ENCODE measurements at places on chromosomes 1 and 21.

DNA sequence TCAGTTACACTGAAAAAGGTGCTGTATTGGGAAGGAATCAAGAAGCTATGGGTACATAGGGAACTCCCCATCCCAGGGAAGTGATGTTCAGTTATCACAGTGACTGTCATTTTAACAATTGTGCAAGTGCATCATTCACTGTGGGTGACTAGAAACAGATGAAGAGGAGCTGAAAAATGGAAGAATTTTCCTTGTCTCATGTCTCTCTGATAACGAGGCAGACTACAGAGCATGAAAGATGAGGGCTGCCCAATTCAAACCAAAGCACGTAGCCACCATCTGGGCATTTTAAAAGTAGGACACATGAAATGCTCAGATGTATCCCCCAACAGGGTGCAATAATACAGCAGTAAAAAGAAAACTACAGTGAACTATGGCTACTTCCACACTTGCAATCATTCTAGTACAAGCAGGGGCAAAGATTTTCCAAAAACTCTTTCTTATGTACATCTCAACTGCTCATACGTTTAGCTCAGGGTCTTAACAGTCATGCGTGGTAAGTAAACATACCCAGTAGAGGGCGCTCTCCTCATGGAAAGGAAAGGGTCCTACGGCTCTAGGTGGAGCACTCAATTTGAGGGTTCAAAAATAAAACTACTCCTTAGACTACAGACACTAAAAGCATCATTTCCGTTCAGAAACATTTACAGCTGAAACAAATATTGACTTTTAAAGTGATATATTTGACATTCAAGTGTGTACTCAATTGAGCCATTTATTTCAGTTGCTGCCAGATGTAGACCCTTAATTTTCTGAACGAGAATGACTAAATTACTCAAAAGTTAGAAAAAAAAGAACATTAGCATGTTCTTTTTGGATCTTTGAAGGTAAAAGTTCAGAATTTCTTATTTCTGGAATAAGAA lies 143.2 kb downstream of the KCTD3 start:
- no peak for DNase-seq

DNA sequence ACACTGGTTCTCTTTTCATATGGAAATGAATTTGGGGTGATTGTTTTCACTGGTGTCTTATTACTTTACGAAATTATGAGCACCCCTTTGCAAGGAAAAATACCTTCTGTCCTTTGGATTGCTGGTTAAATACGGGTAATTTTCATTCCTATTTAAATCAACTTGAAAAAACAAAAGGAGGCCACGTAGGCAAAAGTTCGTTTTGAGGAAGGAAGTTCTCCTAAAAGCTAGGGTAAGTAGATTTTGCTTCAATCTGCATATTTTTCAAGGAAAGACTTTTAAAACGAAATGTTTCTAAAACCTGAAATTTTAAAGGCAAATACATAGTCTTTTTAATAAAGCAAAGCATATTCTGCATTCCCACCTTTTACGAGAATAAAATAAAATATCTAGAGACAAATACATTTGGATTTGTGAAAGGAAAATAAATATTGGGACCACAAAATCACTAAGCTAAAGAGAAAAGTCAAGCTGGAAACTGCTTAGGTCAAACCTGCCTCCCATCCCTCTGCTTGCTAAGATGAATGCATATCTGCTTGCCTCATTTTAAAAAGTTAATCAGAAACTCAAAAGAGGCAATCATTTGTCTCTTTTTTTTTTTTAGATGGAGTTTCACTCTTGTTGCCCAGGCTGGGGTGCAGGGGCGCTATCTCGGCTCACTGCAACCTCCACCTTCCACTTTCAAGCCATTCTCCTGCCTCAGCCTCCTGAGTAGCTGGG lies 70.9 kb upstream of the ETS2 start:
- DNase-seq, result no peak

DNA sequence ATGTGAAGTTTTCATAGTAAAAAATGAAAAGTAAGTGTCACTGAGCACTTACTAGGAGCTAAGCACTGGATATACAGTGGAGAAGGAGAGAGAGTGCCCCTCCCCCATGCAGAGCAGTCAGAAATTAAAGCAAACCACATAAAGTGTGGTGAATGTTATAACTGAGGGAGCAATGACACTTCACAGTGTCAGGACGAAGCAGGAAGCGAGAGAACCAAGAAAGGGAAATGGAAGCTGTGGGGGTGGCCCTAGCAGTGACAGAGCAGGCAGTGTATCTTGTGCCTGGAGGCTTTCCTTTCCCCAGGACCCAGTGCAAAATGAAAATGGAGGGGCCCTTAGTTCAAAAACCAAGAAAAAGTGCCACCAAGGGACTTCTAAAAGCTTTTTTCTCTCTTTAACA lies 21.5 kb upstream of the RCAN3 start:
- DNase-seq, result no peak

- DNase-seq, result no peak
Observed at GRCh38 chr1:25257196-25257595, 9.9 kb upstream of the RSRP1 start.

- no peak for DNase-seq
Observed at GRCh38 chr1:159009287-159009686, 420 bp upstream of the IFI16 start.

GRCh38 chr1:230079199-230080024 lies 12.4 kb downstream of the GALNT2 start:
- DNase-seq, result no peak

- no peak for DNase-seq
Observed at GRCh38 chr1:60935599-60936110, 146.7 kb upstream of the NFIA start.

- no peak for DNase-seq
Observed at GRCh38 chr1:173285048-173285447, 77.9 kb upstream of the TNFSF4 start.

- no peak for DNase-seq
Observed at GRCh38 chr1:73499671-73500070, 698.3 kb downstream of the LRRIQ3 start.

DNA sequence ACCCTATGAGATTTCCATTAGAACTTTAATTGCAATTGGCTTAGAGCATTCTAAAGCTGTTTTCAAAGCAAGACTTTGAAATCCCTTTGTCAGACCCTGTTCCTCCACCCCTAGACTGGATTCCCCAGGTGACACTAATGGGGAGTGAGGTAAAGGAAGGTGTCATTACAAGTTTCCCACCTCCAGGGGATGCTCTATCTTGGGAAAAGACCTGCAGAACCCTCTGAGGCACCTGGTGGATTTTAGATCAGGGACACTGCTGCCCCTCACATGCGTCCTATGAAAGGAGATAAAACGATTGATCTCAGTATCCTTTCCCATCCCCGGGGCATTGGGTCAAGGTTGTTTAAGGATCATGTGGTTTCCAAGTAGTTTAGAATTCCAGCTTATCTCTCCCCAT lies 80.3 kb upstream of the RGS4 start:
- DNase-seq, result no peak

DNA sequence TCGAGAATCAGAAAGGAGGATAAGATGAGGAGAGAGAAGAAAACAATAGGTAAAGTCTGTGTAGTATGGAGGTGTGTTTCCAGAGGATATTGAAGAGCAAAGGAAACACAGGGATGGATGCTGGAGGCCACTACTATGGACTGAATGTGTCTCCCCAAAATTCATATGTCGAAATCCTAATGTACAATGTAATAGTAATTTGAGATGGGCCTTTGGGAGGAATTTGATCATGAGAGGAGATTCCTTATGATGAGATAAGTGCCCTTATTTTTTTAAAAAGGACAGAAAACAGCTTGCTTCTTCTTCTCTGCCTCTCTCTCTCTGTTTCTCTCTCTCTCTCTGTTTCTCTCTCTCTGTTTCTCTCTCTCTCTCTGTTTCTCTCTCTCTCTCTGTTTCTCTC lies 602.2 kb upstream of the ADAMTS5 start:
- no peak for DNase-seq

DNA sequence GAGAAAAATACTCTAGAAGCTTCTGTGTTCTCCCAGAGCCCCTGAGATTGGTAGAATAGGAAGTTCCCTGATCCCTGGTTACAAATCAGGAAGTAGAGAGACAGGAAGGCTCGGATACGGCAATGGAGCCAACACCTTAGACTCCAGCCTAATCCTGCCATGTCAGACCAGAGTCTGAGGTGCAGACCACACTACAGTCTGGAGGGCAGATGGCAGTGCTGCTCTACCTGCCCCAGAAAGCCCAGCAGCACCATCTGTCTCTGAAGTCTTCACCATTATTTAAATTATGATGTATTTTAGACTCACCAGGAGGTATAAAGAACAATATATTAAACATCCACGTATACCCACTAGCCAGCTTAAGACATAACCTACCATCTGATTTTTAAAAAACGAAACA lies 93.0 kb downstream of the MTR start:
- DNase-seq, result no peak

DNA sequence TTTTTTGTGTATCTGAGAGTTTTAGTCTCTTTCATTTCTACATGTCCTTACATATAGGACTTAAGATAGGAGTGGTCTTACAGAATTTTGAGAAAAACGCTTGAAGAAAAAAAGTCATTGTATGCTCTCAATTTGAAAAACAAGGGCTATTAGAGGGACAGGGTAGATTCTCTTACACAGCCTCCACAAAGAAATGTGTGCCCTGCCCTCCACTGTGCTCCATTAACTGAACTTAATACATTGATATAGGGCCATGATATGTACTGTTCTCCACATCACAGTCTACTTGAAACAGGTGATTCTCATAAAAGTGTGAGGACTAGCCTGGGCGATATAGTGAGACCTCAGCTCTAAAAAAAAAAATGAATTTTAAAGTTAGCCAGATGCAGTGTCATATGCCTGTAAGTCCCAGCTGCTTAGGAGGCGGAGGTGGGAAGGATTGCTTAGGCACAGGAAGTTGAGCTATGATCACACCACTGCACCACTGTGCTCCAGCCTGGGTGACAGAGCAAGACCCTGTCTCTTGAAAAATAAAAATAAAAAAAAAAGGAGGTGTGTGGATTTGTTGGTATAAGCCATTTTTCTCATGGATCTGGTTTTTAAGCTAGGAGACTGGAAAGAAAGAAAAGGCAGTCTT lies 77.0 kb downstream of the HMCN1 start:
- DNase-seq, result no peak

DNA sequence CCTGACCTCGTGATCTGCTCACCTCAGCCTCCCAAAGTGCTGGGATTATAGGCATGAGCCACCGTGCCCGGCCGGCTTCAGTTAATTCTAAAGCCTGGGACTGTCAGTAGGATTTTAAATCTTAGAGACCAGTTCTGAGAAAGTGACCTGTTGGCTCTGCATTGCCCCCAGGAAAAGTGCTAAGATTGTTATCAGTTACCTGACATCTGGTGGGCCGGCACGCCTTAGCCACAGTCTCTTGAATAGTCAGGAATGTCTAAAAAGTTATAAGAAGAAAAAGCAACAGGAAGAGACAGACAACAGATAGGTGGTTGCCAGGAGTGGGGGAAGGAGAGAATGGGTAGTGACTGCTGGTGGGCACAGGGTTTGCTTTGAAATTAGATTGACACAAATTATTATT lies 35.1 kb downstream of the RABGAP1L start:
- no peak for DNase-seq

DNA sequence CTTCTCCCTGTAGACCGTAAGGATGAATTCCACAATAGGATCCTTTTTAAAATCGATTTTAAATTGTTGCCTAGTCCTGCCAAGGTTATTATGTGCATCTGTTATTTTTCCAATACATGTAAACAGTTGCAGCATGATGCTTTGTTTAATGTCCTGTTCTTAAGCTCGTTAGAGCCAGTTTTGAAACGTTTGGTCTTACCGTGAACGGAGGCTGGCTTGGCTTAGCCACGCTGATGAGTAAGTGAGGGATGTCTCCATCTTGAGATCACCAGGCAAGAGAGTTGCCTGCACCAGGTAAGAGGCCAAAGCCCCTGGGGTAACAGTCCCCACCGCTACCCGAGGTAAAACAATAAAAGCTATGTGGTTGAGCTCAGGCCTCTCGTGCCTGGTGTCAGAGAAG lies 17.3 kb downstream of the CSTB start:
- DNase-seq, result no peak

DNA sequence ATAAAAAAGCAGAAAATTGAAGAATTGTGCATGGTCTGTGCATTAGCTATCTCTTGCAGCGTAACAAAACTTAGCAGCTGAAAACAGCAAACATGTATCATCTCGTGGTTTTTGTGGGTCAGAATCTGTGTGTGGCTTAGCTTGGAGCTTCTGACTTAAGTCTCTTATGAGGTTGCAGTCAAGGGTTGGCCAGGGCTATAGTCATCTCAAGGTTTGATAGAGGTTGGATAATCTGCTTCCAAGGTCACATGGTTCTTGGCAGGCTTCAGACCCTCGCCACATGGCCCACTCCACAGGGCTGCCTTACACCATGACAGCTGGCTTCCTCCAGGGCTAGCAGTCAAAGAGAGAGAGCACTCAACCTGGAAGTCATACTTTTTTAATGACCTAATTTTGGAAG lies 35.9 kb downstream of the CNST start:
- no peak for DNase-seq

DNA sequence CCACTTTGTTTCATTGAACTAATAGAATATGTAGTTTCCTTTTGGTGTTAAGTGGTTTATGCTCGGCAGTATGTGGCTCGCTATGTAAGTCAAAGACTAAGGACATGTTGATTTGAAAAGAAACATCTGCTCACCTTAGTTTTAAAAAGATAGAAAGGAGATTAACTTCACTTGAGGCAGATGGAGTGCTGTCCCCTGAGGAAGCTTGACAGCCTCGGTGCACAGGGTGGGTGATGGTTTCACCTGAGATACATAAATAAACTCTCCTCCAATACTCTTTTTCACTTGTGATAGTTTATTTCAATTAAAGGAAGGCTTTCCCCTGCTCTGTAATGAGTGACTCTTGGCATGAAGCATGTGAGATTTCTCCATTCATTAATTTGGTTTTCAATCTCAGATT lies 70.8 kb upstream of the FMN2 start:
- DNase-seq, result no peak

DNA sequence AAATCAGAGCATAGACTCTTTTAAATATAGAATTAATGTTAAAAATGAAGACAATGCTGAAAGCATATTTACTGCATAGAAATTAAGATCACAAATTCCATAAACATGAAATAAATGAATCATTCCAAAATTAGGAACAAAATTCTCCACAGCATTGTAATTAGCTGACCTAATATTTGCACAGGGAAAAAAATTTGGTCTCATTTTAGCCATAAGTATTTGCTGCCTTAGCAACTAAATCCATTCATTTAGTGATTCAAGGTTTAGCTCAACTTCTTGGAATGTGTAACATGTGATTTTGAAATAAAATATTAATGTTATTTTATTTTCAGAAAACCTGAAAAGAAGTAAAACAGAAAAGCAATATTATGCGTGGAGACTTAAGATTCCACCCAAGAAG lies 25.5 kb downstream of the ADAMTS5 start:
- DNase-seq, result no peak

- DNase-seq, result no peak
Observed at GRCh38 chr1:163093169-163093568, 24.0 kb downstream of the RGS4 start.

- DNase-seq, result no peak
Observed at GRCh38 chr1:206590025-206590758, 22.1 kb downstream of the EIF2D start.
